ENCODE measurements at places on chromosomes 2 and 18.

DNA sequence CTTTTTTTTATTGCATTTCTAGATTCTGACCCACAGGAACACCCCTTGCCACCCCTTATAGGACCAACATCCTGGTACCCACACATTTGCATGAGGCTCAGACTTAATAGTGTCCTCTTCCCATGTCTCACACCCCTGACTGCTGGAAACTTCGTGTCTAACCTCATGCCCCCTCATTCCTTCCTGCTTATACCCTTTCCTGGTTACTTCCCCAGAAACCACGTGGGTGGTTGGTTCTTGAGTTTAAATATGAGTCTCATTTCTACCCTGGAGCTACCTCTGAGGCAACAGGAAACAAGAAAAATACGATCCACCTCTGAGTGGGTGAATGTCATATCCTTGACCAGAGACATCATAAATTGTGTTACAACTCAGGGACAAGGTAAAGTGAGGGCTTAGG, 1.6 kb downstream of the TNP1 start:
- DNase-seq, result no peak

DNA sequence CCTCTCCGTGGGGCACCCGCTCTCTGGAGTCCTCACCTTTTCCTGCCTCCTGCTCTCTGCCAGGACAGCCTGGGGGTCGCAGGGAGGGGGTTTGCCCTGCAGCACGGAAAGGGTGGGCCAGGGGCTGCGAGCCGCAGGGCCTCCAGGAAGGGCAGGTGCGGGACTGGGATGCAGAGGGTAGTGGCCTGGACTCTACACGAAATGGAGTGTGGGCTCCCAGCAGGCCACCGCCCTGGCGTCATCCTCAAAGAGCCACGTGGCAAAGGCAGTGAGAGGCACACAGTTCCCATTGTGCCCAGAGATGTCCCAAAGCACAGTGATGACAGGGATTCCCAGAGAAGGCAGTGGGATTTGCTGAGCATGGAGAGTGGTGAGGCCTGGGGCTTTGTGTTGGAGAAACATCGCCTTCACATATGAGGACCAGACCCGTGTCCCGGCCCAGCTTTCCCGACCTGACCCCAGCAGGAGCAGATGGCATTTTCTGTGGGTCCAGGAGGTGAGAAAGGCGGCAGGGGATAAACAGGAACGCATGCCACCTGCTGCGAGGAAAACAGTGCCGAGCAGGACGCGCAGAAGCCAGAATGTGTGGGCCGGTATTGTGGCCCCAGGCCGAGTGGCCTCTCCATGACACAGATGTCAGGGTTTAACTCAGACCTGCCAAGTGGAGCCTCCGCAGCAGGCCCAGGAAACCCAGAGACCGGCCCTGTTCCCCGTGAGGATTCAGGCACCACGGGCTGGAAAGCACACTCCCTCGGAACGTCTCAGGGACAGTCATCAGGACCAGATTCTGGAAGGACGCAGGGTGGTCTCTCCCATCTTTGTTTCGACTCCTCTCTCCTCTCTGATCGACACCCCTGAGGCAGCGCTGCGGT, 855.5 kb upstream of the SALL3 start:
- DNase-seq, result no peak

DNA sequence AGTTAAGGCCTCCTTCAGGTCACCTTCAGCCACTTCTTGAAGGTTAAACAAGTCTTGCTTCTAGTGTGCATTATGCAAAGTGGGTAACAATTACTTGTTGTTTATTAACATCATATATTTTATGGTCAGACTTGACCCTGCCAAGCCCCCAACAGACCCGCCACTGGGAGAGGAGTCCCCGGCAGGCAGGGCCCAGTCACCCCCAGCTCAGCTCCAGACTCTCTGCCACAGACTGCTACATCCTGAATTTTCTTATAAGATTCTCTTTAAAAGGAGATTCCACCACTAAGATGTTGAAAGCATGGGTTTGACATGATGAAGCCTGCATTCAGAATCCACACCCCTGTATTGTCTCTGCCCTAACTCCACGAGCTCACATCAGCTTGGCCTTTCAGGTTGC, 174.3 kb upstream of the ARL4C start:
- DNase-seq, result no peak

GRCh38 chr18:27363872-27364271, 178.8 kb upstream of the CHST9 start:
- no peak for DNase-seq

- no peak for DNase-seq
These were observed 472.5 kb downstream of the PID1 start for GRCh38 chr2:228798458-228799207.

DNA sequence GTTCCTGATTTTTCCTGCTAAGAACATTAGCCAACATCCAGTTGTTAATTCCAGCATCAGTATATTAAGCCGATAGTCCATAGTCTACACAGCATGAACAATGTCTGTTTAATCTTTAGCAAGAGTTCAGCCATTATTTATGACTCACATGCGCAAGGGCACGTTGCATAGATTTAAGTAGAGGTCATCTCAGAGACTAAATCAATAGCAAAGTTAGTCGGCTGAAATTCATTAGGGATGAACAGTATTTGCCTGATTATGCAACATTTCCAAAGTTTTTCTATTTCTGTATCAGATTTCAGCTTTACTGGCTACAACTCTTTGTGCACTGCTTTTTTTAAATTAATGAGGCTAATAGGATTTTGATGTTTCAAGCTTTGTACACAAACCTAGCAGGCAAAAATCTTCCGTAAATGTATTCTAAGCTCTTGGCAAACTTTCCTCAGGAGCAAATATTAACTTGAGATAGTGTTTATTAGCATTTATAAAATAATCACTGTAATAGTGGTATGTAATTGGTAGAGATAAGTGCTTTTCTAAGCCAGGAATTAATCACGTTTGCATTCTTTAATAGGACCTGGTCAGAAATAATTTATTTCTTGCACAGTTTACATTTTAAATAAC, 578.7 kb upstream of the ID2 start:
- no peak for DNase-seq

DNA sequence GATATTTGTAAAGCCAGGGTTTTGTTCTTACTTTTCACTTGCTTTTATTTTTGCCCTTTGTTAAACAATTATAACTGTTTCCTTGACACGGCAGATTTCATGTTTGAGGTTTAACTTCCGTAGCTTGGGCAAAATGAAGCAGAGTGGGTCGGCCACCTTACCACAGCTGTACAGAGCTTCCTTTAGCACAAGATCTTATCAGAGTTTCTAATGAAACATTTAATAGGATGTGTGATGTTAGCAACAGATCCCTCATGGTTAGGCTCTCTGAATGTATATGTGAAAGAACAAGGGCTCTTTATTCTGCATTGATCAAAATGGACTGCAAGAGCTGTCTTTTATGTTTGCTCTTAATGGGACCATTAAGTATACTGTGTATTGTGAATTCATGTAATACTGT, 22.3 kb downstream of the RNF125 start:
- no peak for DNase-seq

- no peak for DNase-seq
These were observed 158.6 kb downstream of the TXNL1 start for GRCh38 chr18:56479841-56480240.

- DNase-seq, result no peak
These were observed 25.7 kb downstream of the G6PC2 start for GRCh38 chr2:168926621-168927386.

Measured in erythroblast (primary cell).